ENCODE measurements at places on chromosomes 1 and 21. TPM values are rescaled to one million over a fixed set of nuclear protein-coding genes. Genes with fewer than 3 reads are reported as not detected.

- no peak overlapping the region for H3K27ac ChIP-seq
- H3K36me3 ChIP-seq: no peaks in the 10 kb centered on the region
- H3K4me1 ChIP-seq: peaks cover 17% of the 10 kb centered on the region
Measured at GRCh38 chr1:226428348-226428747, 20.5 kb upstream of the PARP1 start.

- peaks cover 11% of the 10 kb centered on the region for H3K36me3 ChIP-seq
- no peak for DNase-seq
- no peaks in the 10 kb centered on the region for H3K27me3 ChIP-seq
- H3K4me3 ChIP-seq: no peak overlapping the region
Measured at GRCh38 chr1:219963432-219963831, 35.1 kb upstream of the SLC30A10 start.

DNA sequence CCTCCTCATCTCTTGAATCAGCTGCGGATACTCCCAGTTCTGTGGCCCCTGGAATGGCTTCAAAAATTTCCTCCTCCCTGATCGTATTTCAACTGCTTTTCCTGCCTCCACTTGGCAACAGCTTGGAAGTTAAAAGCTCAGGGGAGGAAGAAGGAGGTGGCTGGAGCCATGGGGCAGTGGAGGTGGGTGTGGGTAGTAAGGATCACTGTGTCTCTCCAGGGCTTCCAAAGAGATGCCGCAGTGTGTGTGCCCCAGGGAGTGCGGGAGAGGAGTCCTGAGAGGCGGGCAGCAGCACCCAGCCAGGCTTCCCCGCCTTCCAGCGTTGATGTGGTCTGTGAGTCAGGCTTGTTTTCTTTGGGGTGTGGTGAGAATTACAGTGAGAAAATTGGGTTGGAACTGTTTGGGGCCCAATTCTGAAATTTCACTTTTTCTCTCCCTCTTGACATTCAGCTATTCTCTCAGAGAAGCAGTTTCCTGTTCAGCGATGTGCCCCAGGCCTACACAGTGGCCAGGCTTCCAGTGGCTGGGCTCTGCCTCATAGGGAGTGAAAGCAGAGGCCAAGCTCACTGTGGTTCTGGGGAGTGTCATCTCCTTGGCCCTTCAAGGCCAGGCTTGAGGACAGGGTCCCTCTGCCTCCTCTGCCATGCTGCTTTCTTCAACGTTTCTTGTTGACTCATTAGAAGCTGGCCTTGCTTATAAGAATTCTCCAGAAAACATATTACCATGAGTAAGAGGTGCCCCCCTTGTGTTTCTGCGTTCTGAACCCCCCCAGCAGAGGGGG is 69.0 kb downstream of the PGM1 start:
- H3K4me1 ChIP-seq: no peaks in the 10 kb centered on the region
- no peak for DNase-seq
- peaks cover 22% of the 10 kb centered on the region for H3K36me3 ChIP-seq

DNA sequence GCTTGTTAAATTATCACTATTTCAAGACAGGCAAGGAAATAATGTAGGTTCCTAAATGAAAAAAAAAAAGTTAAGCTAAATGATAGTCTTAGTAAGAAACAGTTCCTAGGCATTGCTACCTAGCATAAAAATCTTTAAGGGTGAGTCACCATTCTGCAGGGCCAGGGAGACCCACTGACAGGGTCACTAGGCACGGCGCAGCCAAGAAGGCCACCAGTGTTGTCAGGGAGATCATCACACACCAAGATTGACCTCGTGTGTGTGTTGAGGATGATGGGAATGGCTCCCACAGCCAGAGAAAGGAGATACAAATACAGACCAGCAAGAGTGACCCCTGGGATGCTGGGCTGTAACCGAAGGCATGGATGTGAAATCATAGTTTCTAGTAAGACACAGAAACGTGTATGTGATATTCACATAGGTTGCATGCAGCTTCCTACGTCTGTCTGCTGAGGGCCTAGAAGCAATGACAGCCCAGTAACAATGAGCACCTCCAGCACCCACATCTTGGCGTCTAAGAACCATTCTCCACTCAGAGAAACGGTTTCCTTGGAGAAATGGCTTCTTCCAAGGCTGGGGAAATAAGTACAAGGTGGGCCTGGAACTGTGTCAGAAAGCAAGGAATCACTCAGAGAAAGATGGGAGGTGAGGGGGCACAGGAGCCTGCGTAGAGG is 29.1 kb downstream of the RIPK4 start:
- no peak overlapping the region for H3K4me3 ChIP-seq
- H3K27me3 ChIP-seq: peaks cover 15% of the 10 kb centered on the region
- no peak overlapping the region for H3K27ac ChIP-seq
- no peaks in the 10 kb centered on the region for H3K4me1 ChIP-seq

- no peaks in the 10 kb centered on the region for H3K27me3 ChIP-seq
- peaks cover 21% of the 10 kb centered on the region for H3K4me1 ChIP-seq
- no peak for DNase-seq
- peaks cover 12% of the 10 kb centered on the region for H3K36me3 ChIP-seq
- no peak overlapping the region for H3K27ac ChIP-seq
Measured at GRCh38 chr1:162502077-162502476, 4.5 kb downstream of the UHMK1 start.

CD48 gene
- 816 TPM for total RNA-seq

NPHP4 gene
- 58.5 TPM for total RNA-seq

AZIN2 gene
- total RNA-seq: 4.4 TPM

C21orf58 gene
- total RNA-seq: 12.3 TPM
